ENCODE measurements at places on chromosomes 13 and 19. TPM values are rescaled to one million over a fixed set of nuclear protein-coding genes. Genes with fewer than 3 reads are reported as not detected.
A peak's percentile ranks its signal among the peaks of the same experiment; 100 is the strongest.

Gene ZNF208
- 1.0 TPM for polyA plus RNA-seq

Gene PRODH2
- polyA plus RNA-seq, result 0.18 TPM

Gene CCDC106
- polyA plus RNA-seq, result 17.7 TPM

Gene SAFB
- 69.3 TPM for polyA plus RNA-seq

Gene NBEA
- polyA plus RNA-seq, result 16.9 TPM

Gene SLC10A2
- polyA plus RNA-seq, result not detected

Gene LHFPL6
- 89.9 TPM for polyA plus RNA-seq

Gene TLE2
- polyA plus RNA-seq, result 69.9 TPM

Gene FBL
- 281 TPM for polyA plus RNA-seq

Gene IGFL1
- polyA plus RNA-seq, result 0.11 TPM

Gene UBAC2
- 53.1 TPM for polyA plus RNA-seq

Gene TTC9B
- 0.13 TPM for polyA plus RNA-seq

Gene ZNF772
- 3.9 TPM for polyA plus RNA-seq

Gene KIR2DL3
- not detected for polyA plus RNA-seq

GRCh38 chr19:1161716-1162115 lies 12.4 kb downstream of the SBNO2 start:
- no peak for DNase-seq

DNA sequence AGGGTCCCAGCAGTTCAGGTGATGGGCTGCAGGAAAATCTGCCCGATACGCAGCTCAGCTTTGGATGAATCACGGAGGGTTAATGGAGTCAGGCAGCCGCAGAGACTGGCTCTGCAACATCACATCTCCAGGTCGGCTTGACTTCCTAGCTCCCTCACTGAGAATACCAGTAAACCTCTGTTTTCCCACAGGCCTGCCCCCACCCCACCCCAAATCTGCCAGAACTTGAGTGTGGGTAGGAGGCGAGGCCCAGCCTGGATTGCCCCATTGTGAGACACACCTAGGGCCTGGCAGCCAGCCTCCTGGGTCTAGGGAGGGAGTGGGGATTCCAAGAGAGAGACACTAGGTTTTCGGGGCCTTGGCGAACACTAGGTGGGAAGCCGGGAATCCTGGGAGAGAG lies 3.7 kb upstream of the KRTDAP start:
- no peak for DNase-seq

DNA sequence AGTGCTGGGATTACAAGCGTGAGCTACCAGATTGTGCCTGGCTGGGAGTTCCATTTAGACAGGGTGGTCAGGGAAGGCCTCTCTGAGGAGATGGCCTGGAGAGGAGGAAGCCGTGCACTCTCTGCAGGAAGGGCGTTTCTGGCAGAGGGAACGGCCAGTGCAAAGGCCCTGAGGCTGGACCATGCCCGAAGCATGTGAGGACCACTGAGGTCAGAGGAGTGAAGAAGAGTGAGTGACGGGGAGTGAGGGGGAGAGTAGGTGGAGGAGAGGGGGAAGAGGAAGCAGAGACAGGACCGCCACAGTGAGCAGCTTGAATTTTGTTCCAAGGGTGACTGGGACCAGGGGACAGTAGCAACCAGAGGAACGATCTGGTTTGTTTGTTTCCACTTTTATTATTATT lies 32.6 kb downstream of the CELF5 start:
- DNase-seq, result no peak

DNA sequence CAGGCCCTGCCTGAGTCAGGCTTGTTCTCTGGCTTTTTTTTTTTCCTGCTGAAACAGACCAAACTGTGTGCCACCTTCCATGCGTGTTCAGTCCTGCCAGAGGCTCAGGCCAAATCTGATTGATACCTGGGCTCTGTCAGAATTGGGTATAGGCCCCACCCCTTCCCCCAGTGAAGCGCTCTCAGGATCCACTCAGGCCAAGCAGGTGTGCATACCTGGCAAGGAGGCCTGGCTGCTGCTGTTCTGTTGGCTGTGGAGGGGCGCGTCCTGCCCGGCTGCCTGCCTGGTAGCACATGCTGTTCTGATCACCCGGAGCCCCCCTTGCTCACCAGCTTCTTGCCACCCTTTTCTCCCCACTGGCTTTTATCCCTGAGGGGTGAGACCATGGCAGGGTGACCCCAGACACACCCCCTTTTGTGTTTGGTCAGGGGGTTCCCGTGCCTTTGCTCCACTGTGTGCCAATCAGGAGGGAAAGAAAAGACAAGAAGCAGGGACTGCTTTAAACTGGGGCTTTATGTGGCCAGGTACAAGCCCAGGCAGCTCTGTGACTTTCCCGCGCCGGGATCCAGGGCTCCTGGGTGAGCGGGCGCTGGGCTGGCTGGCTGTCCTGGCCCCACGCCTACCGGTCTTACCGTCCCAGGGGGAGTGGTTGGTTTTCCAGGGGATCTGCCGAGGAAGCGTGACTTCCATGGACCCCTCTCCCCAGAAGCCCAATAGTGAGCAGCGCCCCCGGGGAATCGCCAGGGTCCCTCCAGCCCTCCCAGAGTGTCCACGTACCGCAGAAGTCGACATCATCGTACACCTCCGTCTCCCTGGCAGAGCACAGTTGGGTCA lies 12.7 kb downstream of the PRAM1 start:
- peak; percentile 52 for DNase-seq

GRCh38 chr19:11339254-11340098 lies at the start of gene RAB3D:
Gene RAB3D, minus strand, starts transcription at chr19:11339657. Its CDS starts 2,258 bp downstream, at chr19:11337399.
- peak; percentile 75 for DNase-seq

- DNase-seq, result no peak
Observed at GRCh38 chr19:34041925-34042521, 130.3 kb upstream of the LSM14A start.

- DNase-seq, result no peak
Observed at GRCh38 chr19:15330801-15331418, 1.4 kb downstream of the BRD4 start.

DNA sequence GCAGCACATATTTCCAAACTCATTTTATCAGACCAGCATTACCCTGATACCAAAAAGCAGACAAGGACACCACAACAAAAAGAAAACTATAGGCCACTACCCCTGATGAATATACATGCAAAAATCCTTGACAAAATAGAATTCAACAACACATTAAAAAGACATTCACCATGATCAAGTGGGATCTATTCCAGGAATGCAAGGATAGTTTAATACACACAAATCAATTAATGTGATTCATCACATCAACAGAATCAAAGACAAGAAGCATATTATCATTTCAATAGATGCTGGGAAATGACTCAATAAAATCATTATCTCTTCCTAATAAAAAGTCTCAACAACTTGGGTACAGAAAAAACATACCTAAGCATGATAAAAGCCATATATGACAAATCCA lies 11.2 kb downstream of the ZNF347 start:
- DNase-seq, result no peak

- DNase-seq, result no peak
Observed at GRCh38 chr13:102651392-102651791, 43.5 kb downstream of the METTL21C start.

DNA sequence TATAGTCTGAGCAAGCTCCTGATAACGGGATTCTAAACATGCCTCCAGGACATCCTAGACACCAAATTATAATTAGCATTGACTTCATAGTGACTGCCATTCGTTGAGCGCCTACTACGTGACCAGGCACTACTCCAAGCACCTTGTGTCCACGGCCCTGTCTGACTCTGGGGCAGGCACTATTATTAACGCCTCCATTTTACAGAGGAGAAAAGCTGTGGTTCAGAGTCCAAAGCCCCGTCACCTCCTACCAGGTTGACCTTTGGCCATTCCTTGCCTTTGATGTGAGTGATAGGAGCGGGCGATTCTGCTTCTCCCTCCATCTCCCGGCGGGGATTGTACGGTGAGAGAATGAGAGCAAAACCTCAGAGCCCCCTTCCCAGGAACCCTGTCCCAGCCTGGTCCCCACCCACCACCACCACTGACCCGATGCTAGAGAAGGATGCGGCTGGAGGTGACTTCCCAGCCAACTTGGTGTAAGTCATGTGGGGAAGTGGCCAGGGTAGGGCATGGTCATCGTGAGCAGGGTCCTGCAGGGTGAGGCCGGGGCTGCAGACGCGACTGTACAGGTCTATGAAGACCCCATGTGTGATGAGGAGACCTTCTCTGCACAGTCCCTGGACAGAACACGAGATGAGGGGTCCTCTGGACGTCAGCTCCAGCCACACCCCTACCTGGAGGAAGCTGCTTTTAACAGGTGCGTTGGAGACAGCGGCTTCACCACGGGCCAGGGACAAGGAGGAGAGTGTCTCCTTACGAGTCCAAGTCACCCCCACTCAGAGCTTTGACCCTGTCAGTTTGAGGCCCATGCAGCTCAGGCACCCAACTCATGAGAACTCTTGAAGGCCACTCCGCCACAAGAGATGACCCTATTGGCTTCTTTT lies at the start of gene IGSF23:
IGSF23 (plus strand) TSS at position 269 of the 884 bp plus-strand sequence; CDS start at position 352, 83 bp downstream.
- no peak for DNase-seq

DNA sequence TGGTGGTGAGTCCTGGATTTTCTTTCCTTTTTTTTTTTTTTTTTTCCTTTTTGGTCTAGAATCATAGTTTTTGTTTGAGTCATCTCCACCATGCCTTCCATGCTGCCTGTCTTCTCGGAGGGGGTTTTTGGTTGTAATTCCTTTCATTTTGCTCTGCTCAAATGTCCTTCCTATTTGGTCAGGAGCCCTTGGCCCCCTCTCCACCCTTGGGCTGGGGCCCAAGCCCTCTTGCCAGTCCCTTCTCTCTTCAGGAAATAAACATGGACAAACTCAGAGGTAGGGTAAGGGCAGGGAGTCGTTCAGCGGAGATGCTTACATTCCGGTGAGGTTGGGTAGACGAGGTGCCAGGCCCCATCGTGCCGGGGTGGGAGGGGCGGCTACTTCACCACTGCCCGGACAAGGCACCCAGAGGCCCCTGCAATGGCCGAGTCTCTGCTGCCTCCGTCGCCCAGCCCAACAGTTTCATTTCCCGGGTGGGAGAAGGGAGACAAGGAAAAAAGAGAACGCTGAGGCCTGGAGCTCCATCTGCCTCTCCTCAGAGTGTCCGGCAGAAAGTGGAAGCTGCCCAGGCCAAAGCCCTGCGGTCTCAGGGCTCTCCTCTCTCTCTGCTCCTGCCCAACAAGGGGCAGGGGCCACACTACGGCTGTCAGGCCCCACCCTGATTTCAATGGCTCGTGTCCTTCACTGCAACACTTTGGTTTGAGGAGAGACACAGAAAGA lies 12.7 kb downstream of the ZNF574 start:
- no peak for DNase-seq

DNA sequence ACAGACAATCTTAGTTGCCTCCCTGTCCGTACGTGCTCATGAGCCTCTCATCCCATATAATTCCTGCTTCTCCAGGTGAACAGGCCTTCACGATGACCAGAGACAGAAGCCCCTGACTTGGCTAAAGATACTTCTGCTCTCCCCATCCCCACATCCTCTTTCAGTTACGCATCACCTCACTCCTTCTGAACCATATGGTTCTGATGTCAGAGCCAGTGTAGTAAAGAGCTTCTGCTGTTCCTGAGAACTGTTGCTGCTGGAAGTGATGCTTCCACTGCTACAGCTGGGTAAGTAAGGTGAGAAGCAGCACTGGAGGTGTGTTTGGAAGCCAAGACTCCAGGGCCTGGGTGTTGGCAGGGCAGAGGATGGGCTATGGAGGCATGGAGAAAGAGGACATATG lies 12.9 kb downstream of the SIGLECL1 start:
- no peak for DNase-seq

GRCh38 chr13:76646946-76647345 lies 239.3 kb downstream of the KCTD12 start:
- no peak for DNase-seq

DNA sequence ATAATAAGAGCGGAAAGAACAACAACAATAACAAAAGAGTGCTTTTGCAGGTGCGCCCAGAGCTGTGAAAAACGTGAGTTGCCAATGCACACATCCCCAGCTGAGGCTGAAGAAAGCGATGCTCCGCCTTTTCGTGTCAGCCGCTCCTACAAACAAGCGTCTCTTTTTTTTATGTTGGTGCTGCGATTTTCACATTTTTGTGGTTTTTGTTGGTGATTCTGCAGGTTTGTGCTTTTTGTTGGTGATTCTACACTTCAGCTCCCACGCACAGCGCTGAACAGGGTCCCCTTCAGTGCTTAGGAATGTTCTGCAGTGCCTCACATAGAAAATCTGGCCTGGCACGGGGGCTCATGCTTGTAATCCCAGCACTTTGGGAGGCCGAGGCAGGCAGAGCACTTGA lies 7.3 kb upstream of the SBK3 start:
- no peak for DNase-seq

- DNase-seq, result no peak
Observed at GRCh38 chr13:32840989-32841713, 175.1 kb upstream of the KL start.

DNA sequence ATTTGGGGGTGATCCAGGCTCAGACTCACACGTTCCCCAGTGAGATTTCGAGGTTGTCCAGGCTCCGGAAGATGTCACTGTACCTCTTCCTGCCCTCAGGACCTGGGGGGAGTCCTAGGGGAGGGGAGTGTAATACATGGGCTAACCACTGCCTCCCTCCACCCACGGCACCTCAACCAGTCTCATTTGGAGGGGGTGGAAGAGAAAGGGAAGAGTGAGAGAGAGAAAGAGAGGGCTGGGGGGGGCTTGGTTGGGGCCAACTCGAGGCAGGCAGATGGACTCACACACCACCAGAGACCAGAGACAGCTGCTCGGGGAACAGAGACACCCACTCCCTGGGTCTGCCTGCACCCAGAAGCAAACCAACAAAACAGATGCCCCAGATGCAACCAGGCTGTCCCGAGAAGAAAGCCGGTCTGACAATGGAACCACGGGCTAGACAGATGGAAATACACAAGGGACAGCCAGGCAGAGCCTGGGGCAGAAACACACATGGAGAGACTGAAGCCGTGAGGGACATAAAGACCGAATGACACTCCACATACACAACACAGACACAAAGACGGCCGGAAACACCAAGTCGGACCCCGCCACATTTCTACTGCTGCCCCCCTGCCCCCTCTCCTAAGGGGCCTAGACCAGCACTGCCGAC lies 825 bp downstream of the GMIP start:
- DNase-seq, result no peak

GRCh38 chr19:18931316-18932162 lies 9.5 kb downstream of the HOMER3 start:
- DNase-seq, result no peak

DNA sequence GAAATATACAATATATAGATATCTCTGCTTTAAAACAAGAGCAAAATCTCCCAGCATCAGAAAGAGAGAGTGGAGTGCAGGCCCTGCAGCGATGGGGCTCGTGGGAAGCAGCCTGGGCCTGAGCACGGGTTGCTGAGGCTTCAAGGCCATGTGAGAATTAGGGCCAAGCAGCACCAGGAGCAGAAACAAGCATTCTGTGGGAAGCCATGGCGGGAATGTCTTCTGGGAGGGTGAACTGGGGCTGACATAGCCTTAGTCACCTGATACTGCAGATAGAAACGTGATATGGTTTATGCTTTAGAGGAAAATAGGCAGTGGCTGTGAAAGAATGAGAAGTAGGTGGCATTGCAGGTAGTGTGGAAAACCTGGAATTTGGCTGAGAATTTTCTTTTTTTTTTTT lies 472.3 kb downstream of the IRS2 start:
- no peak for DNase-seq

GRCh38 chr13:66313413-66313812 lies 916.7 kb downstream of the PCDH9 start:
- DNase-seq, result no peak

DNA sequence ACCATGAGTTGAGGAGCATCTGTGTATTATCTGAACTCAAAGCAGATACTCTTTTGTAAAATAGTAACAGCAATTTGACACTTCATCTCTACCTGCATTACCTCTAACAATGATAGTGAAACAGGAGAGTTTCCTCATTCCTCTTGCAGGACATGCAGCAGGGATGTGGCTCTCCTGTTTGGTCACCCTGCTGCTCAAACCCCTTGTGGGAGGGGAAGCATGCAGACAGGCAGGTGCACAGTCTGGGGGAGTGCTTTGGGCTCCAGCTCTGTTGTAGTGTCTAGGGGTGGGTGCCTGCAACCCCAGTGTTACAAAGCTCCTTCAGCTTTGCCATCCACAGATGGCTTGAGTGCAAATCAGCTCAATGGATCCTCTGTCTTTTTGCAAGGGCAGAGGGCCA lies 827.6 kb downstream of the DACH1 start:
- DNase-seq, result no peak
